ENCODE measurements at places on chromosomes 4 and X.

DNA sequence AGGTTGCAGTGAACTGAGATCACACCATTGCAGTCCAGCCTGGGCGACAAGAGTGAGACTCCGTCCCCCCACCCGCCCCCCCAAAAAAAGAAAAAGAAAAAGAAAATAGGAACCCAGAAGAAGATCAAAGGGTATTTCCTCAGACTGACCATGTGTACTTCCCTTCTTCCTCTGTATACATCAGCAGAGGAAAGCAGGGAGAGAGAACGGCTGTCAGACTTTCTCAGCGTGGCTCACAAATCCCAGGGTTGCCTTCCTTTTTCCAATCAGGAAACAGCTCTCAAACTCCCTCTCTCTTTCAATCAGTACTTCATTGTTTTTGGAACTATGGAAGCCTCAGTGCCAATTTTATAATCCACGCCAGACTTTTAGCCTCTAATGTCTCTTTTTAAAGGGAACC lies 59.1 kb downstream of the CHRNA9 start:
- no peak for DNase-seq

- no peak for DNase-seq
Observed at GRCh38 chr4:105600951-105601350, 48.5 kb downstream of the ARHGEF38 start.

GRCh38 chr4:76691807-76692582 lies 205.9 kb downstream of the SOWAHB start:
- DNase-seq, result no peak

DNA sequence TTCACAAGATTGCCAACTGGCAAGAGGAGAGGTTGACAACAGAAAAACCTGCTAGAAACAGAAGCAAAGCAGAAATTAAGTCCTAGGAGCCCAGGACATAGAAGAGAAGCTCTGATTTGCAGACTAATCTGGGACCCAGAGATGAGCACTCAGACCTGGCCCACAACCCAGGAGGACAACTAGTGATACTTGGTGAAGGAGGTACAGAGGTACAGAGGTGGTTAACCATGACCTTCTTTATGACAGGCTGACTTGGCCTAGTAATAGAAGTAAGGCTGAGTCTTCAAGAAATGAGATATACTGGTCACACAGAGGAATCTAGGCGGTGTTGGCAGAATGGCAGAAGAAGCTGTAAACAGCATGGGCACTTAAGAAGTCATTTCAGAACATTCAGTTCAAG lies 43.6 kb downstream of the ANXA5 start:
- DNase-seq, result no peak

DNA sequence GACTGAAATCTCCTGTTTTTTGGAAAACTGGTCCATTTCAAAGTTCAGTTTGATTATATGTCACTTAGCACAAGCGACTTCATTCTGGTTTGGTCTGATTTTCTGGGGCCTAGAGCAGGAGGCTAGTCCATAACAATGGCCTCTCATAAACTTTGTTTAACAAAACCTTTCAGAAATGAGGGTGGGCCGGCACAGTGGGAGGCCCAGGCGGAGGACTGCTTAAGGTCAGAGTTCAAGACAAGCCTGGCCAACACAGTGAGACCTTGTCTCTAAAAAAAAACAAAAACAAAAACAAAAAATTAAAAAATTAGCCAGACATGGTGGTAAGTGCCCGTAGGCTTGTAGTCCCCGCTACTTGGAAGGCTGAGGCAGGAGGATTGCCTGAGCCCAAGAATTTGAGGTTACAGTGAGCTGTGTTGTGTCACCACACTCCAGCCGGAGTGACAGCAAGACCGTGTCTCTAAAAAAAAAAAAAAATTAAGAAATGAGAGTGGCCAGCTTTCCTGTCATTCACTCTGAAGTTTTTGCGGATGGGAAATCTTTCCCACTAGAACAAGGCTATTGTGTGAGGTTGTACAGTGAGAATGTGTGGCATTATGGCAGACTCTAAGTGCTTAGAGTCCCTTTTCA lies 1.2 kb upstream of the PLAC8 start:
- no peak for DNase-seq

- peak; percentile 17 for DNase-seq
Observed at GRCh38 chr4:27009539-27009938, 148.9 kb downstream of the STIM2 start.

DNA sequence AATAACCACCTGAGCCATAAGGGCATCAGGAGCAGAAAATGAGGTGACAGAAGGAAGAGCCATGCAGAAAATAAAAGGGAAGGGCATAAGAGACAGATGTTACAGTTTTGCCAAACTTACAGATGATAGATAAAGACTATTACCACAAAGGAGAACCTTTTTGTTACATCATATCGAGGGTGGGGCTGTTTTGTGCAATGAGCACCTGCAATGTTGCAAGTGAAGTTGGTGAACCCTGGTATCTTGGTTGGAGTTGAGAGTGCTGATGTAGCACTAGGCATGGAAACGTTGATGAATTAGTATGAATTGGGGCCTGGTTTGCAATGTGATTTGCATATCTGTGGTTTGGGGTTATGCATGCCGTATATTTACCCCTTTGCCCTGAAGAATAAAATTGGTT lies 119.8 kb upstream of the TEX13D start:
- DNase-seq, result no peak

DNA sequence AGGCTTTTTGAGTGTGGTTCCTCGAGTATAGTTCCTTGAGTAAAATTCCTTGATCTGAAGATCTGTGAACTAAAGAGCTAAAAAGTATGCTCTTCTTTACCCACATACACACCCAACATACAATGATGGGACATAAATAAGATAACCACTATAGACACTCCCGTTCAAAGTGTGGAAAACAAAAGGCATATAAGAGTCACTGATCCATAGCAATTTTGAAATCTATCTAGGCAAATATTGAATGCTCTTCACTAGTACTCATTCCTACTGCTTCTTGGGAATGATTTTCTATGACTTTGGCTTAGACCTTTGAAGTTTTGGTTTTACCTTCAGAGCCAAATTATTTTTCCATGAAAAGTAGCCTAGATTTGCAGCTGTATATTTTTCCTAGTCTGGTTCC lies 26.4 kb downstream of the PITX2 start:
- DNase-seq, result no peak

DNA sequence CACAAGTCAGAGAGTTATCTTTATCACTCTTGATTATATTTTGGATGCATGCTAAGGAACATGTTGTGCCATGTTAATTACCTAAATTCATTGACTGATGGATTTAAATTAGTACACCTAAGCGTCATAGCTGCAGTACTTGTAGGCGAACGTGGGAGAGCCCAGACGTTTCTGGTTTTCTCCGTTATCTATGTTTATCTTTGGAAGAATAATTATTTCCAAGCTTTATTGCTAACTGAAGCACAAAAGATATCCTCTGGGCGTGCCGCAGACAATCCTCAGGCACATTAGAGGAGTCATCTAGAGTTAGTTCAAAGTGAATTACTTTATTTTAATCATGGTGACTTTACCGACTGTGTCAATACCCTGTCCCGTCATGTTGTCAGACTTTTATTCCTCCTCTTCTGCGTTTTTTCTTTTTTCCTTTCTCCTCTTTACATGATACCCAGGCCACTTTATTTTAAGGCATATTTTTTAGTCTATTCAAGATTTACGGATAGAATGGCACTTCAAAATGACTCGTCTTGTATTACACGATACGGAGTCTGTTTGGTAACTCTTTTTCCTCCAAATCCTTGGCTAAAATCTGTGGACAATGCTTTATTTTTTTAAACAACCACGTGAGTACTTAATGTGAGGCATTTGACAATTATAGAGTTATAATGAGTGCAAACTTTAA lies 632.0 kb upstream of the TENM3 start:
- no peak for DNase-seq

GRCh38 chr4:159444678-159445077 lies 341.8 kb downstream of the RAPGEF2 start:
- DNase-seq, result no peak

- DNase-seq, result no peak
Observed at GRCh38 chrX:139881130-139881529, 51.7 kb downstream of the ATP11C start.

- DNase-seq, result no peak
Observed at GRCh38 chr4:160414496-160414895, 1311.6 kb downstream of the RAPGEF2 start.

DNA sequence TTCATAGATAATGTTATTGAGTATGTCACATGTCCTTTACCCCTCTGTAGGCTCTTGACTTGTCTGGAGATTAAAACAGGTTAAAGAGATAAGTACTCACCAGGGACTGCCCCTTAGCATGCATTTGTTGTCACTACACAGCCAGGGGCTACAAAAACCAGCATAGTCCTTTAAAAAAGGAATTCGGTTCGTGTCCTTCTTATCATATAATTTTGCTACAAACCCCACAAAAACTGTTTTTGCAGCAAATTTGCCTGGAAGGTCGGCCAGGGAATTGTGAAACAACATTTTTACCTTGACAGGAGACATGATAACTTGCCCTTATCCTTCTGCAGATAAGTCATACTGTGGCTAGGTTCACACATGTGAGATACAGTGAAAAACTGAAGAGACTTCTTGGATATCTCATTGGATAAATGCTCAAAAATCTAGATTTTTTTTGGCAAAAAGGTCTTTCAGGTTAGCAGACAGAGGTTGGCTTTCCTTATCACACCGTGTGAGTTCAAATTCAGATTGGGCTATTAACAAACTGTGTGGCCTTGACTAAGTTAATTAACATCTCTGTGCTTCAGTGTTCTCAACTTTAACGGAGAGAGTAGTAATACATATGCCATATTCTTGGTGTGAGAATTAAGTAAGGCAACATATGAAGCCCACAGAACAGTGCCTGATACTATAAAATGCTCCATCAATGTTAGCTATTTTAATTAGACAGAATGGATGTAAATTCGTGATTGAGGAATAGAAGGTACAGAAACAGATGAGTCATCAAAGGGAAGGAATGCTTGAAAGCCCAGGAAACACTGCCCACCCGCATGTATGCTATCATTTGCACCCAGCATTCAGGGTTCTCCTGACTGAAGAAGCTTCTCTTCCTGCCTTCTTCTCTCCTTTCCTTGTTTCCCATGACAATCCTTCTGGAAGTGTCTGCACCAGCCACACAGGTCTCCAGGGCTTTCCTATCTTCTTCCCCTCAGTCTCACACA lies 30.0 kb downstream of the FAM9C start:
- DNase-seq, result no peak

DNA sequence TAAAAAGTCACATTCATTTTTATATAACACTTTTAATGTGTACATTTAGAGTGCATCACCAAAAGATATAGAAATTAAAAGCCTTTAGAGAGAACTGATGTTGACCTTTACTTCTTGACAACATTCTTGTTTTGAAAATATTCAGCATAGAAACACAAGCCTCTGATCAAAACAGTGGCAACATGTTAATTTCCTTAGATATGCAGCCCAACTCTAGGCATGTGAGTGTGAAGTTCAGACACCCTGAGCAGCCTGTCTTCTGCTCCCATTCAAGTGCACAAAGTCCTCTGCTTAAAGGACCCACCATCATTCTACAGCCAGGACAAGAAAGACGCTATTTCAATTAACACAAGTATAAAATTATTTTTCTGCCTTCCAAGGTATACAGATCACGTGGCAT lies 60.0 kb downstream of the PPP3CA start:
- DNase-seq, result no peak

DNA sequence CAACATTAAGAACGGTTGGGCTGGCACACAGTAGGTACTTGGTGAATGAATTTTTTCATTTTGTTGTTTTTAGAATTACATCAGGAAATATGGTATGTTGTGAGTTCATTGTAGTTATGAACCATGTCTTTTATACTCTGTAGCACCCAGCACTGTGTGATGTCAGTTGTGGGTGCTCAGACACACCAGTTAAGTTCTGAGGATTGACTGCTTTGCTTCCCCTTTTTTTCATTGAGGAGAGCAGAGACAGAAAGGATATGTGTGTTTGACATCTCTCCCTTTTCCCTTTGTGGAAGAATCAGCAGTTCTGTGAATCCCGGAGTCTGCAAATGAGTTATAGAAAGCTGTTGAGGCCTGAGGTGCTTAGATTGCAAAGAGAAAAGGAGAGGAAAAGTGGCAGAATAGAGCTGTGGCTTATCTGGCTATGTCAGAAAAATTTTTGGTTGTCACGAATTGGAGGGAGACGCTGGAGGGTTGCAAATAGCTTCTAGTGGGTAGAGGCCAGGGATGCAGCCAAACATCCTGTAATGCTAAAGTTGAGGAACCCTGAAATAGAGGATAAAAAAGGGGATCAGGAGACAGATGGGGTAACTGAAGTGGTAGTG lies 13.1 kb downstream of the SMAD1 start:
- no peak for DNase-seq

DNA sequence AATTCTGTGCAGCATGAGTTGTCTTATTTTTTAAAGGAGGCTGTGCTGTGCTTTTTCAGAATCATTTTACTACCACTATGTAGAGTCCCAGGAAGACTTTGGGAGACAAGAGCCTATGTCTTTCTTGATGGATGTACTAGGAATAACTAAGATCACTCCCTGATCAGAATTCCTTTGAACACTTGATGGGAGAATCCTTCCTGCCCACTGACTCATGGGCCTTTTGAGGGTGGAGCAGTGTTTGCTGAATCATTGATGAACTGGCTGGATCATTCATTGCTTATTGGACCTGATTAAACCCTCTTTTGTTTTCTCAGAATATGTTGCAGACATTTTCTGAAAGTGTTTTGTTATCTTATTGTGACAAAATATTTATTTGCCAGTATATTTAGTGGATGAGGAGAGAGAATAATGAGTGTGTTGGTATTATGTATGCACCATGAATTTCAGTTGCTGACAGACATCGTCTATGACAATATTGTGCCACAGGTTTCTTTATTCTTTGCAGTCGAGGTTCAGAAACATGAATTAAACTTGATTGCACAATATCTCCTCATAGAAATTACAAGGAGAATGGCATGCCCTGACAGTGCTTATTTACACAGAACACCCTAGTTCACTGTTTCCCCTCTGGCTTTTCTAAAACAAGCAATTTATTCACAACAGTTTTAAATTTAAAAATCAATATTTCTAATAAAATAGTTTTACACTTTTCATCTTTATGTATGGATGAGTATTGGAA lies 36.3 kb downstream of the POU4F2 start:
- DNase-seq, result no peak

- DNase-seq, result no peak
Observed at GRCh38 chr4:36115312-36115711, 129.0 kb downstream of the ARAP2 start.

- no peak for DNase-seq
Observed at GRCh38 chr4:2570551-2571222, 34.2 kb downstream of the FAM193A start.

- DNase-seq, result no peak
Observed at GRCh38 chr4:180363815-180364214, 1879.4 kb upstream of the TENM3 start.
